ENCODE measurements at places on chromosomes 11 and 22. TPM values are rescaled to one million over a fixed set of nuclear protein-coding genes. Genes with fewer than 3 reads are reported as not detected.

FAM227A gene
- polyA plus RNA-seq, result 6.5 TPM

TBX1 gene
- 0.35 TPM for polyA plus RNA-seq

PLAAT4 gene
- polyA plus RNA-seq, result 15.1 TPM

APOL1 gene
- 1.7 TPM for polyA plus RNA-seq
